Activated naive CD8-positive, alpha-beta T cell treated with anti-CD3 and anti-CD28 coated beads, Interleukin-2, amount 10 ng/mL, durations not matched to agents 7 days and 5 days (primary cell): ENCODE measurements at places on chromosomes 16 and 17. TPM values are rescaled to one million over a fixed set of nuclear protein-coding genes. Genes with fewer than 3 reads are reported as not detected.

- H3K4me1 ChIP-seq, result no peaks in the 10 kb centered on the region
- H3K27ac ChIP-seq, result no peak overlapping the region
- peaks cover 7% of the 10 kb centered on the region for H3K27me3 ChIP-seq
- no peak for DNase-seq
- no peaks in the 10 kb centered on the region for H3K36me3 ChIP-seq
- H3K4me3 ChIP-seq, result no peak overlapping the region
Observed at GRCh38 chr17:30565073-30565935, 88.1 kb downstream of the GOSR1 start.

DNA sequence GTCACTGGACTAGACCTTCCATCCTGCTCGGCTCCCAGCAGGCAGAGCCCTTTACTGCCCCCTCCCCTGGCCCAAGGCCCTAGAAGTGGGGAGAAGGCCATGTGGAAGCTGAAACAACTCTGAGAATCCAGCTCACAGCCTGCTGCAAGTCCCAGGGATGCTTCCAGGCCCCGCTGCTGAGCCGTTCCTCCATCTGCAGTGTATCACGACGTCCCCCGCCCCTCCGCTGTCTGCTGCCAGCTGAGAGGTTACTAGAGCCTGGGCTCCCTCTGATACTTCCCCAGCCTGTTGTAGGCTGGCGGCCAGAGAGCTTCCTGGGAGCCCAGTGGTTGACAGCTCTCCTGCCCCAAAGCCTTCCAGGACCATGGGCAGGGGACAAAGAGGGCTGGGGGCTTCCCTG, 118.2 kb downstream of the MGAT5B start:
- no peaks in the 10 kb centered on the region for H3K27me3 ChIP-seq
- DNase-seq, result no peak
- no peaks in the 10 kb centered on the region for H3K36me3 ChIP-seq
- H3K4me1 ChIP-seq, result peaks cover 4% of the 10 kb centered on the region
- no peak overlapping the region for H3K4me3 ChIP-seq

GRCh38 chr17:2815781-2816185, 19.5 kb downstream of the RAP1GAP2 start:
- H3K36me3 ChIP-seq, result no peaks in the 10 kb centered on the region
- peaks cover 11% of the 10 kb centered on the region for H3K4me1 ChIP-seq
- no peak overlapping the region for H3K27ac ChIP-seq
- H3K4me3 ChIP-seq, result peak overlapping the region; percentile 13

- no peak for DNase-seq
- H3K4me3 ChIP-seq, result no peak overlapping the region
- no peaks in the 10 kb centered on the region for H3K36me3 ChIP-seq
- peaks cover 11% of the 10 kb centered on the region for H3K4me1 ChIP-seq
- no peak overlapping the region for H3K27ac ChIP-seq
- H3K27me3 ChIP-seq, result peaks cover 7% of the 10 kb centered on the region
Observed at GRCh38 chr17:75428543-75429469, 23.3 kb upstream of the GRB2 start.

DNA sequence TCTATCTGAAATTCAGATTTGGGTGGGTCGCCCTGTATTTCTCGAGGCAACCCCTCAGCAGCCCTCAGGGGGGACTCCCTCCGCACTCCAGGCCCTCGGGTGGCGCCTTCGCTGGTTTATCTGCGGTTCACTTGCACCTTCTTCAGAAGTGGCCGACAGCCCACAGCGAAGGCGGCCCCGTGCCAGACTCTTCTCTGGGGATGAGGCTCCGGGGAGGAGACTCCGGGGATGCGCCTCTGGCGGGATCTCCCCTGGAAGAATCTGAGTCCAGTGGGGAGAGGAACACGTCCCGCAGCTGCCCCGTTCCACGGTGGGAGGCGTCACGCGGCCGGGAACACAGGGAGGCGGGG, 63.9 kb upstream of the DNAJA2 start:
- peaks cover 4% of the 10 kb centered on the region for H3K4me1 ChIP-seq
- peak overlapping the region; percentile 64 for H3K27ac ChIP-seq
- H3K27me3 ChIP-seq, result peaks cover 15% of the 10 kb centered on the region

DNA sequence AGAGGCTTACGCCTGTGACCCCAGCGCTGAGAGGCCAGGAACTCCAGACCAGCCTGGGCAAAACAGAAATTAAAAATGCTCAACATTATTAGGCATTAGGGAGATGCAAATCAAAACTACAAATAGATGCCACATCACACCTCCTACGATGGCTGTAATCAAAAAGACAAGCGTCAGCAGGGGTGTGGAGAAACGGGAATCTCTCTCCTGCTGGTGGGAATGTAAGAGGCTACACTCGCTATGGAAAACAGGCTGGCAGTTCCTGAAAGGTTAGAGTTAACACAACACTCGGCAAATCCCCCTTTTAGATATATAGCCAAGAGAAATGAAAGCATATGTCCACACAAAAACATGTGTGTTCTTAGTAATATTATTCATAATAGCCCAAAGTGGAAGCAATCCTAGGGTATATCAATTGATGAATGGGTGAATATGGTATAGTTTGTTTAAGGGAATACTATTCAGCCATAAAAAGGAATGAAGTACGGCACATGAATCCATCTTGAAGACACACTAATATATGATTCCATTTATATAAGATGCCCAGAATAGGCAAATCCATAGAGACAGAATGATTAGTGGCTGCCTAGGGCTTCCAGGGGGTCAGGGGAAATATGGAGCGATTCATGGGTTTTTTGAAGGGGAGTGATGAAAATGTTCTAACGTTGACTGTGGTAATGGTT, 1.8 kb upstream of the NPRL3 start:
- no peak overlapping the region for H3K4me3 ChIP-seq
- DNase-seq, result no peak
- H3K4me1 ChIP-seq, result peaks cover 5% of the 10 kb centered on the region
- no peak overlapping the region for H3K27ac ChIP-seq
- peaks cover 6% of the 10 kb centered on the region for H3K27me3 ChIP-seq

GRCh38 chr17:60388742-60389141, 3.2 kb downstream of the USP32 start:
- peaks cover 4% of the 10 kb centered on the region for H3K36me3 ChIP-seq
- H3K27me3 ChIP-seq, result no peaks in the 10 kb centered on the region
- H3K4me3 ChIP-seq, result no peak overlapping the region
- no peak overlapping the region for H3K27ac ChIP-seq
- peaks cover 50% of the 10 kb centered on the region for H3K4me1 ChIP-seq

DNA sequence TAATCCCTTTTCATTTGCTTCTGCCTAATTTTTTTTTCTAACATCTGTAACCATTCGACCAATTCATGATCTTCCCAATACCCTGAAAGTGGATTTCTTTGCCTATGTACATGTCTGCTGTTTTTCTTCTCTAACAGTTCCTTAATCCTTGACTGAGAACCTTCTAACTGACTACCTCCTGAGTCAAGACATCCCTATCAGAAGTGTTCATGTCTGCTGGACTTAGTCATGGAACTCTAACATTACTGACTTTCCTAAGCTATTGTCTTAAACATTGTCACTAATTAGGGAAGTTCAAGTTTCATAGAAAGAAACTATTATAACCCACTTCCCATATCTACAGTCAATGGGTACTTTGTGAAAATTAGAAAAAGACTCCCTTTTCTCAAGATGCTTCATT, 52.4 kb upstream of the IRX5 start:
- no peak for DNase-seq
- H3K27me3 ChIP-seq, result no peaks in the 10 kb centered on the region
- no peaks in the 10 kb centered on the region for H3K36me3 ChIP-seq
- H3K4me1 ChIP-seq, result no peaks in the 10 kb centered on the region
- H3K4me3 ChIP-seq, result no peak overlapping the region

- DNase-seq, result no peak
- H3K4me1 ChIP-seq, result no peaks in the 10 kb centered on the region
- no peak overlapping the region for H3K27ac ChIP-seq
- H3K36me3 ChIP-seq, result no peaks in the 10 kb centered on the region
- no peak overlapping the region for H3K4me3 ChIP-seq
Observed at GRCh38 chr16:17915791-17916190, 420.7 kb downstream of the NPIPA8 start.

DNA sequence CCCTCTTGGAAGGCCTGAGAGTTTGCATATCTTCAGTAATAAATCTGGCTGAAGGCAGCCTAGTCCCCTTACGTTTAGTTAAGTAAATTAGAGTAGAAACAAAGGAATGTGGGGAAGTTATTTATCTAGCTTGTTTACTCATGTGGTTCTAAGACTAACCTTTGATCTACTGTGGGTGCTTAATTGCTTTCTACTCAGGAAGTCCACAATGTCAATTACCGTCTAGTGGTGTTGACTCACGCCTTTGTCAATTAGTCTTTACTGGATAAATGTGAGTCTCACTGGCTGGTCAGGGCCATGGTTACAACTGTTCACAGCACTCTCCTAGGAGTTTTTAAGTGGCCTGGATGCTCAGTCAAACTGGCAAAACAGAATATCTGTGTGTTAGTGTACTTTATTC, 2338.4 kb downstream of the TP53TG3F start:
- H3K36me3 ChIP-seq, result no peaks in the 10 kb centered on the region
- DNase-seq, result no peak
- H3K27me3 ChIP-seq, result no peaks in the 10 kb centered on the region
- no peak overlapping the region for H3K4me3 ChIP-seq
- no peaks in the 10 kb centered on the region for H3K4me1 ChIP-seq

DNA sequence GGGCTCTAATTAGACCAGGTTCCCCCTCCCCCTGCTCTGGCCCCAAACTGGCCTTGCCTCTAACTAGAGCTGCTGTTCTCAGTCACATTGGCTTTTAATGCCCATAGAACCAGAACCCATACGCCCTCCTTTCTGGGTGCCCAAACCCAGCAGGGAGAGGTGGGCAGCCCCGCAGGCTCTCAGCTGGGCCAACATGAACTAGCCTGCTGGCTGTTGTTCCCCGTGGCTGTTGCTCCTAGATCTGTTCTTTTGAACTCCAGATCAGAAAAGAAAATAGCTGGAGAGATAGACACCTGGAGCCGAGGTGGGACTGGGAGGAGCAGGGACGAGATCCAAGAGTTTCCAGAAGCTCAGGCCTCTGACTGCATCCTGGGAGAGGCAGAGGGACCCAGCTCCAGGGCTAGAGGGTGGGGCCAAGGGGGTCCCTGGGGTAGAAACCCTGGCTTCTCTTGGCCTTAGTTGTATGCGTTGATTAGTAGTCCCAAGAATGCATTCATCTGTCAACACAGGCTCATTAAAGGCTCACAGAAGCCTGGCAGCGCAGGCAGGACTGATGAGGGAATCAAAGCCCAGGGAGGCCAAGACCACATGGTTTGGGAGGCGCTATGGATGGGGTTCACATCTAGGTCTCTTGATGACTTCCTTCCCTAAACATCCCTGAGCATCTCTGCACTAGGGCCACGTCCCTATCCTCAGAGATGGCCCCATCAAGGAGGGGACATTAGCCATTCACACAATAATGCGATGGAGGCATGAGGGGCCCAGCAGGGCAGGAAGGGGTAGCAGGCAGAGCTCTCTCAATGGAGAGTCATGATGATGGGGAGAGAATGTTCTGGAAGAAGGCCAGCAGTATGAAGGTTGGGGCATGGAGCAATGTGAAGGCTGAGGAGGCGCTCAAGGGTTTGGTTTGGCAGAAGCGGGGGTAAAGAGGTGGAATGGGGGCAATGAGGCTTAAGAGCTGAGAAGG, 1.3 kb upstream of the CPSF4L start:
- H3K4me3 ChIP-seq, result no peak overlapping the region
- H3K27me3 ChIP-seq, result no peaks in the 10 kb centered on the region
- H3K4me1 ChIP-seq, result no peaks in the 10 kb centered on the region
- H3K27ac ChIP-seq, result no peak overlapping the region

Gene RAB26
- total RNA-seq, result 0.40 TPM

Gene SLC25A39
- 104 TPM for total RNA-seq

Gene TXNDC11
- 38.3 TPM for total RNA-seq

Gene PLD6
- 5.5 TPM for total RNA-seq
